Activated CD8-positive, alpha-beta memory T cell treated with anti-CD3 and anti-CD28 coated beads for 4 hours (primary cell): ENCODE measurements at places on chromosomes 7 and 10.

- DNase-seq = no peak
Observed at GRCh38 chr7:90988996-90989765, 275.1 kb upstream of the FZD1 start.

GRCh38 chr10:88831709-88832108 is 19.9 kb downstream of the ANKRD22 start:
- DNase-seq = no peak

GRCh38 chr7:123622660-123623386 is 21.2 kb downstream of the ASB15 start:
- DNase-seq = no peak

DNA sequence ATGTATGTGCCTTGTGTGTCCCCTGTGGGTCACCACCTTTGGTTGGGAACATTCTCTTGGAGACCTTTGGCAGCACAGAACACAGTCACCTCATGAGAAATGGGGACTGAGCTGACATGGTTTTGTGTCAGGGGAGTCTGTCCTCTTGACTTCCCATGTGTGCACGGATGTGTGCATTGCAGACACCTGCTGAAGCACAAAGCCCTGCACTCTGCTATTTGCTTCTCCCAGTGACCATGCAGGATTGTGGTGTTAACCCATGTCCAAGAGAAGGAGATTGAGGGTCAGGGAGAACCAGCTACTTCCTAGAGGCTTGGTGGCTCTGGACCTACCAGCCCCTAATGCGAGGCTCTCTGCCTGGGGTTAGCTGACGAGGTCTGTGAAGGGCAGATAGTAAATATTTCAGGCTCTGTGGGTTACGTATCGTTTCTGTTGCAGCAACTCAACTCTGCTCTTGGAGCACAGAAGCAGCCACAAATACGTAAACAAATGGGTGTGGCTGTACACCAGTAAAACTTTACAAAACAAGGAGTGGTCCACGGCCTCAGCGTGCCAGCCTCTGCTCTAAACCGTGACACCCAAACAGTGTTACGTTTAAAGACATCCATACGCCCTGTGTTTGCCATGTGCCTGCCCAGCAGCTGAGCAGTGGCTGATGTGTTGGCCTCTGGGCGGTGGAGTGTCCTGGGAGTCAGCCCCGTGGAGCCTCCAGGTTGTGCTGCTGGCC is 51.7 kb downstream of the ADCY1 start:
- DNase-seq = no peak

DNA sequence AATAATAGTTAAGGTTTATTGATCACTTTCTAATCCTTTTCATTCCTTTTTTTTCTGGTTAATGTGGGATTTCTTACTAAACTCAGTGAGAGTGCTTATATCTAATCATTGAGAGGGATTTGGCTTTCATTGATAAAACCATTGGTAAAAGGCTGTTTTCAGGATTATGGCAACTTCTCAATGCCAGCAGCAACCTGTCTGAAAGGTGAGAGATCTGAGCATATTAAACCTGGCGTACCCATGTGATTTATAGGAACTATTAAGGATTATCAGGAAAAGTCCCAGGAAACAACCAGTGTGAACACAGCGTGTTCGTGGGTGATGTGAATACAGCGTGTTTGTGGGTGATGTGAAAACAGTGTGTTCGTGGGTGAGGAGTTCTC is 65.9 kb downstream of the PDIA4 start:
- no peak for DNase-seq

GRCh38 chr7:97015279-97015678 is 9.4 kb downstream of the DLX5 start:
- no peak for DNase-seq

GRCh38 chr7:6588566-6588965 is 1.3 kb upstream of the INTS15 start:
- DNase-seq = no peak

- no peak for DNase-seq
Observed at GRCh38 chr7:69859342-69859741, 261.1 kb downstream of the AUTS2 start.

- no peak for DNase-seq
Observed at GRCh38 chr10:132479603-132480221, 57.9 kb upstream of the INPP5A start.
